Activated CD4-positive, alpha-beta T cell treated with anti-CD3 and anti-CD28 coated beads for 48 hours (primary cell): ENCODE measurements at places on chromosomes 3 and 15.

DNA sequence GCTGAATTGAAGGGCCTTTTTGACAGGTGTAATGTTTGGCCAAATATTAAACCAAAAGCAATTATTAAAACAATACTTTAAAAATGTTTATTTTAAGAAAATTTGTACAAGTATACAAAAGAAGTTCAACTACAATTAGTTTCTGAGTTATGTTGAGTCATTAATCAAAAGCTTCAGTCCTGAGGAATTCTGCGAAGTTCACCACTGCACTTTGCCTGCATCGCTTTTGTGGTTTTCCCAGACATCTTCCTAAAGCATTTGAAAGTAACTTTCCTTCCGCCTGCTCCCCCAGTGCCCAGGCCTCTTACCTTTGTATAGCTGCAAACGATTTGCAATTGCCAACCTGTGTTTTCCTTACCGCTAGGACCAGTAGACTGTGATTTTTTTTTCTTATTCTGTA is 69.5 kb downstream of the KCNAB1 start:
- no peak for DNase-seq

- no peak for DNase-seq
These were observed 302.8 kb upstream of the GOLIM4 start for GRCh38 chr3:168398371-168399025.

- peak; percentile 5 for DNase-seq
These were observed 1108.5 kb upstream of the EPHA6 start for GRCh38 chr3:95705786-95706418.

DNA sequence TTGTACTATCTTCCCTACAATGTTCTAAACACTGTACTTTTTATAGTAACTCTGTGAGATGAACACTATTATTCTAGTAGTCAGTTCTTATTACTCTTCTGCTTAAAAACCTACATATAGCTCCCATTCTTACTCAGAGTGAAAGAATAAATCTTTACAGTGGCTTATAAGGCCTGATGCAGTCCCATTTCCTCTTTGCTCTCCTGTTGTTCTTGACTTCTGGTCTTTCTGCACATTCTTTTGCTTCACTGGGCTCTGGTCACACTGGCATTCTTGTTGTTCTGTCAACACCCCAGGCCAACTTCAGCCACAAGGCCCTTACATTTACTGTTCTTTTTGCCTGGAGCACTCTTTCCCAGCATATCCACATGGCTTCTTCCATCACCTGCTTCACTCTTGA is 58.2 kb upstream of the TP63 start:
- DNase-seq = no peak

DNA sequence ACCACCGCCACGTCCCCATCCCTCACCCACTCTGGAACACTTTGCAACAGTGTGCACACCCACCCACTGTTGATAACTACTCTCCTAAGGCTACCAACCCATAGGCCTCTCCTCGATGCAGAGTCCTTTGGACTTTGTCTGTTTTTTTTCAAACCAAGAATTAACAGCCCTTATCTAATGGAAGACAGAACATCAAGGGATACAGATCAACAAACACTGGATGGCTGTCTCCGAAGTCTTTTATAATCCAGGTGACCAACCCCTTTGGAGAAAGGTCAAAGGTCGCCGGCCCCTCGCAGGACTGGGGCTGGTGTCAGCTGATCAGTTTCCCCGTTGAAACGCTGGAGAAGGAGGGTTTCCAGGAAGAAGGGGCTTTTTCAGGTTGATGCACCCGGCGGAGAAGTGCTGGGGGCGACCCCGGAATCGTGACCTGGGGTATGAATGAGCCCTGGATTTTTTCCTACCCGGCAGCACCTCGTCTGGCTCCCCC is 532 bp downstream of the B4GALT4 start:
- DNase-seq = peak; percentile 48

DNA sequence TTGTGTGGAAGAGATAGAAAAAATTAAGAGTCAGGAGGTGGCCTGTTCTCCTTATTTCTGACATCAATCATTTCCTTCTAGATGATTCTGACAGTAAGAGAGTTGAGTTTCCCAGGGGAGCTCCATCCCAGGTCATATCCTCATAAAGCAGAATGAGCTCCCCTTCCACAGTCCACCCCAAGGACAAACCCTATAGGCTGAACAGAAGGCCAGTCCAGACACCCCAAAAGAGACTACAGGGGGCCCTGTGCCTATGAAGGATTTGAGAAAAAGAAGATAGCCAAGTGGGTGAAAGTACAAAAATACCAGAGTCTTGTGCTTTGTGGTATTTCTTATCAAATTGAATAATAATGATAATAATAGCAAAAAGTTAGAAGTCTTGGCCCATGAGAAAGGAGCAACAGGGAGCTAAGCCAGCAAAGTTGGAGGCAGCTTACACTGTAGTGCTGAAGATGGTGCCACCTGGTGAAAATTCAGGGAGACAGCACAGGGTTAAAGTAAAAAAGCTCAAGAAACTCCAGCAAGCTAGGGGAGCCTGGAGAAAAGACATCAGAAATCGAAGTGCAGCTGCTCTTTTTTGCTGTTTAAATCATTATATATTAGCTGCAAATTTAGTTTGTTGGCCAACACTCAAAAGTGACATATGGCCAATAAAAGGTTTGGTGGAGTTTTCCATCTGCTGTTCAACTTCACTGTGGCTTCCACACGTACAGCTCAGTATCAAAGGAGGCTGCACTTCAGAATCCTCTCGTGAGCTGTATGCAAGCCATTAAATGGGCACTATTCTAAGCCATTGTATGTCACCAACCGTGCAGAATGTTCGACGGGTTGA is 35.8 kb upstream of the SLC24A5 start:
- DNase-seq = no peak

- no peak for DNase-seq
These were observed 441.3 kb downstream of the MAGI1 start for GRCh38 chr3:65597226-65597951.

- DNase-seq = no peak
These were observed 42.6 kb downstream of the ZNF280D start for GRCh38 chr15:56690733-56691132.

- no peak for DNase-seq
These were observed 122.2 kb upstream of the DCBLD2 start for GRCh38 chr3:99023590-99024192.

GRCh38 chr3:32076566-32076965 is 29.9 kb upstream of the GPD1L start:
- no peak for DNase-seq

GRCh38 chr3:51967384-51968169 is at the start of gene PCBP4:
PCBP4 (minus strand) TSS chr3:51967454; CDS start chr3:51961240, 6,214 bp downstream.
- peak; percentile 46 for DNase-seq

DNA sequence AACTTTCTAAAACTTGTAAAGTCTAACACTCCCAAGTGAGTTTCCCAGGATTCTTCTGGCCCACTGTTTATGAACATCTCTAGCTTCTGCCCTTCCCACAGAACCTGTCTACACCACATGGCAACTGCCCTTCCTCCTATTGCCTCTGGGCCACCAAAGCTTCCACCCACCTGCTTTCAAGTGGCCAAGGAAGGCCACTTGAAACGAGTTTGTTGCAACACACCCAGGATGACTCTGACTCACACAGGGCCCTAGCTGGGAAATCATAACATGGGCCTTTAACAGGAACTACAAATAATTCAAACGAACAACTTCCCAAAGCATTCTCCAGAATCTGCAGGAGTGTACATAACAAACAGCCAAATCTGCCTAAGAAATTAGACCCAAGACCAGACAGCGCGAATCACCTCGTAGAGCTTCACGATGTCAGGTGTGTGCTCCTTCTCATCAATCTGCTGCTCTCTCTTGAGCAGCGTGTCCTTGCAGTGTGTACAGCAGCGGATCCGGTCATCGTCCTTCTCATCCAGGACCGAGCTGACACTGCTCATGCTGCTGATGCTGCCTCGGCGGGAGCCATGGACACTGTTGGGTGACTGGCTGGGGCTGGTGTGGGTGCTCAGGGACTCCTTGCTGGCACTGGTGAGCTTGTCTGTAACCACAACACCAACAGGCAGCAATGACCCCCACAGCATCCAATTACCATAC is 16.8 kb downstream of the RBSN start:
- no peak for DNase-seq

GRCh38 chr3:127661600-127661999 is 11.2 kb upstream of the ABTB1 start:
- no peak for DNase-seq

GRCh38 chr15:40694688-40695468 is at the start of gene RAD51:
RAD51 (plus strand) TSS chr15:40695174; CDS start chr15:40698759, 3,585 bp downstream.
- DNase-seq = peak; percentile 97

- DNase-seq = no peak
These were observed 85.3 kb downstream of the VGLL4 start for GRCh38 chr3:11558411-11558903.

DNA sequence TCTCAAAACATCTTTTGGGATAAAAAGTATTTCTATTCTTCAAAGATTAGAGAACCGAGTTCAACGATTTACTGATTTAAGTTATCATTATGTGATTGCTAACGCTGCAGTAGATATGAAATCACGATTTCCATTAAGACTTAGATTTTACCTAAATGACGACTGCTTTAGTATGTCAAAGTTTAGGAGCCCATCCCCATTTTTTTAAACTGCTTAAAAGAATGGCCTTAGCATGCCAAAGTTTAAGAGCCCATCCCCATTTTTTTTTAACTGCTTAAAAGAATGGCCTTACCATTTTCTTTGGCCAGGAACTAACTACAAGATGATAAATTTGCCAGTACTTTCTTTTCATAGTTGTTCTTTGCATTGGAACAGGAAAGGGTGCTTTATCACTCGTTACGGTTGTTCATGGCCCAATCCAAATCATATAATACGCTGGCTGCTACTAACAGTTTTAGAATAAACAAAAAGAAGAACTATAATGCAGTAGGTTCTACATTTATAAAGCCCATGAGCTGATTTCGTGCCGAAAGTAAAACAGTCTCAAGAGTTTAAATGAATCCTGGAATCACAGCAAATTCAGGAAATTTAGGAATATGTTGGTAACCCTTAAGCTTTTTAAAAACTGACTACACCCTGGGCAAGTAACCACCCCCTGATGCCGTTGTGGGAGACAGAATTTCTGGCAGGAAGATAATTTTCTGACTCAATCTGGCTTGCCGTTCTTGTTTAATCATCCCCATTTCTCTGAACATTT is 869 bp upstream of the TSC22D2 start:
- DNase-seq = peak; percentile 22

- no peak for DNase-seq
These were observed 140.8 kb upstream of the PRR23C start for GRCh38 chr3:139185527-139185926.

DNA sequence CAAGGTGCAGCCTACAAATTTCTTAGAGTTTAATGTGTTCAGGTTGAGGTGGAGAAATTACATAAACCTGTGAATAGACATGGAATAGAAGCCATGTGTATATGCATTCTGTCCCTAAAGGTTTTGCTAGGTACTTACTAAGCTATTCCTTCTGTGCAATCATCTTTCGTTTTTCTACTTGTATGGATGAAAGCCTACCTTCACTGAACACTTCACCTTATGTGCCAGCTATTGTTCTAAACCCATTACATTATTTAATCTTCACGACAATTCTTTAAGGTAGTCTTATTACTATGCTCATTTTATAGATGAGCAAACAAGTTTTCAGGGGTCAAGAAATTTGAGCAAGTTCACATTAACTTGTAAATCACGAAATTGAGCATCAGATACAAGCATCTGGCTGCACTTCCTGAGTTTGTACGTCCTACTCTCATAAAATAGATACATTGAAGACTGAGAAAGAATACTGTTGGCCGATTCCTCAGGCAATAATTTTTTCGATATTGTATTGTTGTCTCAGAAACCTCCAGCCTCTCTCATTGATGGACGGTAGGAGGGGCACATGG is 635 bp upstream of the RCN2 start:
- no peak for DNase-seq
